ENCODE measurements at places on chromosomes 2 and 18.

DNA sequence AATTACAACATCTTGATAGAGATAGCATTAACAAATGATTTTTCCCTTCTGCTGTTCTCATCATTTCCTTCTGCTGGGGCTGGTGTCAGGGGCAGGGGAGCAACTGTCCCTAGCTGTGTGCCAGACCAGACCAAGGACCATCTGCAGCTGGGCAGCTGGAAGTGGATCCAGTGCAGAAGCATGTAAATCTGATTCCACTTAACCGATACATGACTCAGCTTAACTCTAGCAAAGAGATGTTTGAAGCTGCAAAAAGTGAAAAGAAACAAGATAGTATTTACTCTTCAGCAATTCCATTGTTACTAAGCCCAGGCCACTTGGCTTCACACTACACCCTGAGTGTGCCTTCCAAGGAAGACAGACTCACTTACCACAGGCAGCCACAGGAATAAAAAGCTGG is 151.1 kb downstream of the GALNT1 start:
- no peak for DNase-seq

DNA sequence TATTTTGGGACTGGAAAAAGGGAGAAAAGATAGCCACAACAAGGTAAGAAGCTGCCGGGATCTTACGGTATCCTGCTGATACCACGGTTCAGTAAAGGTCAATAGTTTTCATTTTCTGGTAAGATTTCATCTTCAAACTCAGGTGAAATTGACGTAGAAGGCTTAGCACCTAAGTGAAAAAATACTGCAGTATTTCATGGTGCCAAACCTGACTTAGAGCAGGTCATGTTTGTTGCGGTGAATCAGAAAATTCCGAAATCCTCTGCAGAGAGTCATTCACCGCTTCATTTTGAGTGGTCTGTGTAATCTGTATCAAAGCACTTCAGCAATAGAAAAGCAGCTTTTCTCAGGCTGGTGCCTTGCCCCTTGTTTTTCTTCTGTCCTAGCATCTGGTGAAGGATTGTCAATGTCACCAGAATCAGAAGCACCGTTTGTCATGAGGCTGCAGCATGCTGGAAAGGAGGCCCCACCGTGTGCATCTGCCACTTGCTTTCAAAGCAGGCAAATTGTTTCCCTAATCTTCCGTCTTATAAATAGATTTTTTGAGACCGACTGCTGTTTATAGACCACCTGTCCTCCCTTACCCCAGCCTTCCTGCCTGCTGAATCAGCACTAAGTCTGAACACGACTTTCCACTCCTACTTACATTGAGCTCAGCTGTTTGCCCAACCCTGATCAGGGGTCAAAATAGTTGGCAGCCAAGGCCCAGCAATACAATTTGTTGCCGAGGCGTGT is 156.3 kb downstream of the EML6 start:
- no peak for DNase-seq

- DNase-seq = no peak
Measured at GRCh38 chr18:58143386-58143785, 99.4 kb downstream of the NEDD4L start.

DNA sequence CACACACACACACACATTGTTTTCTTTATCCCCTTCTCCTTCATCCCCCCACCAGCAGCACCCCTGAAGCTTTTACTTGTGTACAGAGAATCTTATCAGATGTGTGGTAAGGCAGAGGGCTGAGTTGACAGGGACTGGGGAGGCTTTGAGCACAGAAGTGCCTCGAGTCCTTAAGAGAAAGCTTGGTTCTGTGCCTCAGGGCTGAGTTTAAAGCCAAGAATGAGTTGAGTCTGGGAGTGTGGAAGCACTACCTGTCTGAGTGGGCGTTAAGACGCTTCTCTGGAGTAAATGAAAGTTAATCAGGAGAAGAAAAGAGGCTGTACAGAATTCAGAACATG is 2.7 kb downstream of the ID2 start:
- DNase-seq = no peak

- DNase-seq = no peak
Measured at GRCh38 chr2:74146929-74147726, 584 bp downstream of the BOLA3 start.

DNA sequence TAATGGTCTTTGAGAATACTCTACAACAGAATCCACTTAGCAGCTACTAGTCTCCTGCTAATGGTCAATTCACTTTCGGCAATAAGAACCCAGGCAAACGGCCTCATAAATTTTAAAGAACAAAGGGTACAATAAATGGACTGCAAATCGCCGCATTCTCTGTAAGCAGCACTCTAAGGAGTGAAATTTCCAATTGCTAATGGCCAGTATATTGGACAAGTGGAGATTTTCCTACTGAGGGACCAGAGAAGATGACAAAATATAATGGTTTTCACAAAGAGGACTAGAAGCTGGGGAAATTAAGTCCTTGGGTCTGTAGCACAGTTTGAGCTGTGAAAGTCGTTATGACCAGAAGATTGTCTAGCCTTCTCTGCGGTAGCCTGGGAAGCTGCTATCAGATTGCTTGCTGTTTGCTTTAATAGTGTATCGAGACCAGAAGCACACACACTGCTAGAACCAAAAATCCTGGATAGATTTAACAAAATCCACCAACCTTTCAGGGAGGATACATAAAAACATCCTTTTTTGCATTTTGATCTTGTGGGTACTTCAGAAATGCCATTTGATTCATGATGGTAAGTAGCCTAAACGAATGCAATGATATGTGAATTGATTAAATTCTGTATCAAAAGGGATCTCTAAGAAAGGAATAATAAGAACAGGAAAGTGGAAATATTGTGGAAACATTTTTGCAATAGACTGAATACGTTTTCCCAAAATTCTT is 53.6 kb upstream of the ATP8B1 start:
- no peak for DNase-seq

GRCh38 chr2:328761-329160 is 40.9 kb upstream of the ALKAL2 start:
- DNase-seq = no peak

DNA sequence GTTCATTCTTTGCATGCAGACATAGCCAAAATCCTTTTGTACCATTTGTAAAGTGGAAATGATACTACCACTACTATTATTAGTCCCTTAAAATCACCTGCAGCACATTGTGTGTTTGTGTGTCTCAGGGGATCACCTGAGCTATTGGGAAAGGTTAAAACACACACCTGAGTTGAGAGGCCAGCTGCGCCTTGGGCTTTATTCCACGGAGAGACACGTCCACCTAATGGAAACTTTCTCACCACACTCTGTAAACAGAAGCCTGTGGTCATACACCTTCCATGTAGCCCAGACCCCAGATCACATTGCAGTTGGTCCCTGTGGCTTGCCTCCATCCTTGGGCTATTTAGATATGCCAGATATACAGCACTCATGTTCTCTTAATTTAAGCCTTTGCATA is 81.8 kb upstream of the SH3BP4 start:
- DNase-seq = no peak

- no peak for DNase-seq
Measured at GRCh38 chr2:118846953-118847761, at the start of gene EN1. TSS of gene EN1 (minus strand) at chr2:118847648. CDS start at chr2:118847167, 481 bp downstream.

Measured in progenitor cell of endocrine pancreas (in vitro differentiated cells).